ENCODE measurements at places on chromosomes 2 and 18.

DNA sequence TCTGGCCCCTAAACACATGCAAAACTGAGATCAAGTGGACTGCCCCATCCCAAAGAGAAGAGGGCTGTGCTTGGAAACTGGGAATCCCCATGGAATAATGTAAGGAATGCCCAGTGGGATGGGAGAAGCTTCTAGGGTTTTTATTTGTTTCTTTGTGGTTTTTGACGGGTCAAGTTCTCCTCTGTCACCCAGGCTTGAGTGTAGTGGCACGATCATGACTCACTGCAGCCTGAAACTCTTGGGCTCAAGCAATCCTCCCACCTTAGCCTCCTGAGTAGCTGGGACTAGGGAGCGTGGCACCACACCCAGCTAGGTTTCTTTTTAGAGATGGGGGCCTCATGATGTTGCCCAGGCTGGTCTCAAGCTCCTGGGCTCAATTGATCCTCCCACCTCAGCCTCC, 101.7 kb upstream of the ZSWIM2 start:
- DNase-seq, result no peak

DNA sequence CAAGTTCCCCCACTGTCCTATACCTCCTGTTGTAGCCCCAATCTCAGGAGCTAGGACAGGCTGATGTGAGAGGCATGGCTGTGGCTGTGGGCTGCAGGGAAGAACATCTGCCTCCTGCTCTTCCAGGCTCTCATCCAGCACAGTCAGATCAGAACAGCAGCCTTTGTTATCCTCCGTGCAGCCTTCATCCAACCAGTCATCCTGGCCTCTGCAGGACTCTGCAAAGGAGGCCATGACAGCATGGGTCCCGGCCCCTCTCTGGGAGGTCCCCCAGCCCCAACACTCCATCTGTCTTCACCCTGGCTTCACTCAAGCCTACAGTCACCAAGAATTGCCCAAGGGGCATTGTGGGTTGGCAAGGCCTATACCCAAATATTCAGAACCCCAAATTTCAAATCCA, 223.2 kb upstream of the COPS8 start:
- DNase-seq, result no peak

DNA sequence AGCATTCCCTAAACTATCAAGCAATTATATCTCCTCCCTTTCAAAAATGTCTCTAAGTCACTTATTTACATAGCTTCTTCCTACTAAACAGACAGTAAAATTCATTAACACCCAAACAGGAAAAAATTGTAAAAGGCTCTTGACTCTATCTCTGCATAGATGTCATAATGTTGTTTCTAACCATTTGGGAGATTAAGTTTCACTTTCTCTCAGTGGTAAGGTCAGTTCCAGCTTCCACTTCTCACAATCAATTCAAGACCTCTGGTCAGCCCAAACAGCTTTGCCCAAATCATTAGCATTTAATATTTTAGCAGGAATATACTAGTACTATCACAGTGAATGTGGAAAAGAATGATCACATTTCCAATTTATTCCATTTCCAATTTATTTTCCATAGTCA, 374.3 kb upstream of the MC4R start:
- no peak for DNase-seq

GRCh38 chr18:50853863-50854271, 25.1 kb upstream of the ME2 start:
- no peak for DNase-seq

- no peak for DNase-seq
Observed at GRCh38 chr2:120516679-120517314, 170.9 kb downstream of the INHBB start.

GRCh38 chr2:1886405-1886992, 142.2 kb upstream of the PXDN start:
- peak; percentile 30 for DNase-seq

- DNase-seq, result no peak
Observed at GRCh38 chr2:99317161-99317872, 16.3 kb upstream of the LYG1 start.

- DNase-seq, result no peak
Observed at GRCh38 chr2:209519271-209519670, 95.4 kb downstream of the MAP2 start.

DNA sequence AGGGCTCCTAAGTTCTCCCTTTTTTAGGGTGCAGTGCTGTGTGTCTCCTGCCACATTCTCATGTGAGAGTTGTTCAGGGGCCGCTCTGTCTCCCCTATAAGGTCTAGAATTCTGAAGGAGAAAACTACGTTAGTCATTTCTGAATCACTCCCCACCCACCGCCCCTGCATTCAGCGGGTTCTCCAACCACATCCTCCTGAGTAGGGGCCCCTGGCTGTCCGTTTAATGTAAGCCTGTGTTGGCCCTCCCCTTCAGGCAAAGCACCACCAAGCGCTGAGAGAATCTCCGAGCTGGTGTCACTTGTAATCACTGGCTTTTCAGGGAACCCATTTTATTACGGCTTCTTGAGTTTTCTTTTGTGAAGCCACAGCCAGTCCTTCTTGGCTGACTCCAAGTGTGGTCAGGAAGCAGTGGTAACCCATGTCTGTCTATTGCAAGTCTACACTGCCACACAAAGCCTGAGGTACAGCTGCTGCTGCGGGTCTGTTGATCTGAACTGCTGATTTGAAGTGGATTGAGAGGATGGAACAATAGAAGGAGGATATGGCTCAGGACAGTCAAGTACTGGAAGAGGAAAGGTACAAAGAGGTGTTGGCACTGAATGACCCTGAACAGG, 16.9 kb downstream of the LCT start:
- DNase-seq, result peak; percentile 81

GRCh38 chr2:10432311-10433181, 15.6 kb downstream of the ODC1 start:
- DNase-seq, result no peak

DNA sequence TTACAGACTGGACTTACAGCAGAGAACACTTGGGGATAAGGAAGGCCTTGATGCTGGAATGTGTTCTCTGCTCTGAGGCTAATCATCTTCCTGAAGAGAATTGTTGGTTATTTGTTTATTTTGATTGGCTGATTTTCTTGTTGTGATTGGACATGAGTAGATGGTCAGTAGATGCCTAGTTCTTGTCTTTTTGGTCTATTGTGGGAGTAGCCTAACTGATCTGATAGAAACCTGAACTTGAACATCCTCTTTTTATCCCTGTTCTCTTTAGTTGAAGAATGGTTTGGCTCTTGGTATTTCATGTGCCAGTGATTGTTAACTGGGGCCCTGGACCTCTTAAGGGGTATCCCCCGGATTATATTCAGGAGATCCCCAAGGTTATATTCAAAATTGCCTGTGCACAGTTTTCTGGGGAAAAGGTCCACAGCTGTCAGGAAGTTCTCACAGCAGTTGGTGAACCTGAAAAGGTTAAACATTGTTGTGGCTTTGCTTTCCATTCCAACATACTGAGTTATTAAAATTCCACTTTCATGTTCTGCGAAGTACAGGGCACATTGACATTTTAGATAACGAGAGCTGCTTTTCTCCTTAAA, 13.6 kb downstream of the TWSG1 start:
- DNase-seq, result no peak

- DNase-seq, result no peak
Observed at GRCh38 chr2:24702800-24703199, 90.4 kb downstream of the PTRHD1 start.

GRCh38 chr2:143083636-143084035, 45.6 kb upstream of the ARHGAP15 start:
- no peak for DNase-seq

GRCh38 chr18:69947361-69948133, at the start of gene CD226:
Gene CD226, minus strand, starts transcription at chr18:69947873. Its CDS starts 467 bp downstream, at chr18:69947406.
- DNase-seq, result no peak

DNA sequence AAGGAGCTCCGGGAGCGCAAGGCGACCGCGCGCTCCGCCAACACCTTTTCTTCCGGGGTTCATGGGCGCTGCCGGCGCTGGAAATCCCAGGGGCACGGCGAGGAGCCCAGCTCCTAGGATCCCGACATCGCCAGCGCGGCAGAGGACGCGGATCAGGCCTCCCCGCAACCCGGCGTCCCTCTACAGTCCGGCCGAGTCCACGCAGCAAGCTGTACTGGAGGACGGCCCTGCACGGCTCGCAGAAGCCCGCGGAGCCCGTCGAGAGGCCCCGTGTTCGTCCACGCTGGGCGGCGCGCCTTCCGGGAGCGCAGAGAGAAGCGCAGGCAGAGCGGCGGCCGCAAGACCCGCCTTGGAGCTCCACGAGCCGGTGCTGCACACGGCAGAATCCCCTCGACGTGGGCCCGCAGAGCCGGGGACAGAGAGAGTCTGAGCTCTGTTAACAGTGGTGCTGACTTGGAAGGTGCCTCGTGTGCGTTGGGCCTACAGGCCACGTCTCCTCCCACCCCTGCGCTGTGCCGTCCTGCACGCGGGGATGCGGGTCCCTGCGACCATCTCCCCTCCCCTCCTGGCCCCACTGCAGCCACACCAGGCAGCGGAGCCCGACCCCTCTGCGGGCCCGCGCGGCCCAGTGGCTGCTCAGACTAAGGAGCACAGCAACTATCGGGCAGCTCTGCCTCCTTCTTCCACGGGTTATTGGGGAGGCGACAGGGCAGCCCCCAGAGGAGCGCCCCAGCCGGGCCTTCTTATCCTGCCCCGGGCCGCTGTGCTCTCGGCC, 28.1 kb upstream of the PTPN2 start:
- DNase-seq, result no peak

GRCh38 chr18:72378016-72378415, 166.1 kb downstream of the CBLN2 start:
- no peak for DNase-seq

GRCh38 chr18:65287652-65288051, 463.2 kb upstream of the CDH7 start:
- DNase-seq, result no peak

DNA sequence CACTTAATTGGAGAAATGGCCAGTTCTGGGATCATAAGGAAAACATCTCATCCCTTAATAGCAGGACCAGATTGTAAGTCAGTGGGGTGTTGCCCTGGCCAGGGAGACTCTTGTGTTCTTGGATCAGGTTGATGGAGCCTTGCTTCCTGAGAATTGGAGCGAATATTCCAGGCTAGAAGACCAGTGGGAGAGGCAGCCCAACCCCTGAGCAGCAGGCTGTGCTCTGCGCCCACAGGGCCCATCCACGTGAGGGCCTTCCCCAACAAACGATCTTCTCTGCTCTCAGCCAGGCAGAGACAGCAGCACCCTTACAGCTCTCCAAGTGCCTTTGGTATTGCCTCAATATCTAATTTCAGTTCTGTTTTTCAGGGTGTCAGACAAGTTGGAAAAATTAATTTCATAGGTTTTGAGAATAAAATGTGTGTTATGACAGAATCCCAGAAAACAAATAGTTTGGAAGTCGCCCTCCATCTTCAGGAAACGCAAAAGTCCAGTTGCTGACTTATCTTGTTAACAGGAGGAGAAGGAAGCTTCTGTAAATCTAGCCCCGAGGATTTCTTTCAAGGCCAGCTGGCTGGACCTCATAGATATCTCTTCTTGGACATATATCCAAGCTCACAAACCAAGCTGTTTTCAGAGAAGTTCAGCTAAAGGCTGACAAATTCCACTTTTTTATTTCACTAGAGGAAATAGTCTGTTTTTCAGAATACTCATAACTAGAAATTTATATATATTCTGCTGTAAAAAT, 105.5 kb downstream of the COPS8 start:
- no peak for DNase-seq

- DNase-seq, result peak; percentile 62
Observed at GRCh38 chr2:219509780-219510511, 4.3 kb upstream of the ASIC4 start.

DNA sequence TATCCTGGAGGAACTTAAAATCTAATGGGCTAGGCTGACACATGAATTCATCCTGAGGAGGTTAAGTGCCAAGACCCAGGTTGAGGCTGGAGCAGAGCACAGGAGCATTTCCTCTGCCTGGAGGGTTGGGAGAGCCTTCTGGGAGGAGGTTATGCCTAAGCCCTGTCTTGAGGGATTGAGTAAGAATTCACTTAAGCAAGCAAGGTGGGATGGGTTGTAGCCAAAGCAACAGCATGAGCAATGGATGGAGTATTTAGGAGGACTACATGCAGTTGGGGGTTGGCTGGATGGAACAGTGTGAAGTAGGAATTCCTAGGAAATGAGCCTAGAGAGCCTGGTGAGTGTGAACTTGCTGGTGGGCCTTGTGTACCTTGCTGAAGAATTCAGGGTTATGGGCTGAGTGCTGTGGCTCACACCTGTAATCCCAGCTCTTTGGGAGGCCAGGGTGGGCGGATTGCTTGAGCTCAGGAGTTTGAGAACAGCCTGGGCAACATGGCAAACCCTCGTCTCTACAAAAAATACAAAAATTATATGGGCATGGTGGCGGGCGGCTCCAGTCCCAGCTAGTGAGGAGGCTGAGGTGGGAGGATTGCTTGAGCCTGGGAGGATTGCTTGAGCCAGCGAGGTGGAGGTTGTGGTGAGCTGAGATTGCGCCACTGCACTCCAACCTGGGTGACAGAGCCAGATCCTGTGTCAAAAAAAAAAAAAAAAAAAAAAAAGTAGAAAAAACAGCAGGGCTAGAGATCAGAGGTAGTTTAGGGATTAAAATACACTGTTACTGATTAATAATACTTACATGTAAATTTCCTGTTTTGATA, 22.2 kb downstream of the TANC1 start:
- DNase-seq, result no peak

DNA sequence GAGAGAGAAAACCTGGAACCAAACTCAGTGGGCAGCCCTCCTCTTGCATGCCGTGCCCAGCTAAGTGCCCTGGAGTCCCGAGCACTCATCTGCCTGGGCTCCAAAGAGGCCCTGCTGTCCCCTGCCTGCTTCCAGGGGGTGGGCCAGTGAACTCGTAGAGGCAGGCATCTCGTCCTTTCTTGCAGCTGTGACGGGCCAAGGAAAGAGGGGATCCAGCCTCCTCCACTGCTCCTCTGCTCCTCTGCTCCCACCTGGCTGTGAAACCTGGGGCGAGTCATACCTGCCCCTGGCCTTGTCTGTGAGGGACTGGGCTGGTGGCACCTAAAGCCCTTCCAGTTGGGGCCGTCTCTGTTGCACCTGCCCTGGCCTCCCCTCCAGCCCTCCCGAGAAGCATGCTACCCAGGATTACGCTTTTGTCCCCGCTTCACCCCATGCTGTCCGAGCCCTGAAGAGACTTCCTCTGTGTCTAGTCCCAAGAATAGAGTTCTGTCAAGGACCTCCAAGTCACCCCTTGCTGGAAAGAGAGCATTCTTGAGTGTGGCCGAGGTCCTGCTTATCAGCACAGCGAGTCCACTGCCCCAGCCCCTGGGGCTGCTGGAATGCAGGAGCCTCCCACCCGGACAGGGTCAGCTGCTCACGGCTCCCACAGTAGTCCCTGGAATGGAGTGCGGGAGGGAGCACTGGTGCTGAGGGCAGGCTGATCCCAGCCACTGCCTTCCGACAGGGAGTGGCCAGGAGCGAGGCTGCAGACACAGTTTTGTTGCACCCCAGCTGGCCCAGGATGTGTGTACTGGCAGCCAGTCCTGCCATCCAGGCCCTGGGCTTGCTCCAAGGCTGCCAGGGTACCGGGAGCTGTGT, 14.3 kb downstream of the KCNK3 start:
- no peak for DNase-seq

GRCh38 chr2:222965555-222965954, 86.4 kb upstream of the KCNE4 start:
- DNase-seq, result no peak

GRCh38 chr2:1609040-1609439, 135.3 kb downstream of the PXDN start:
- DNase-seq, result no peak

- no peak for DNase-seq
Observed at GRCh38 chr2:226802573-226802972, 3.0 kb upstream of the IRS1 start.
